ENCODE measurements at places on chromosomes 12 and 14. TPM values are rescaled to one million over a fixed set of nuclear protein-coding genes. Genes with fewer than 3 reads are reported as not detected.

The AQP2 gene
- total RNA-seq: 0.24 TPM

The MMP17 gene
- total RNA-seq: 2.4 TPM

The KCNA5 gene
- 70.3 TPM for total RNA-seq

The CCDC196 gene
- total RNA-seq: not detected

The RIMBP2 gene
- 0.31 TPM for total RNA-seq

The KICS2 gene
- total RNA-seq: 3.5 TPM

The KCNC2 gene
- not detected for total RNA-seq

The SIX4 gene
- 3.3 TPM for total RNA-seq

The RASSF9 gene
- 2.1 TPM for total RNA-seq

The LYZ gene
- 23.1 TPM for total RNA-seq

The TMEM63C gene
- total RNA-seq: not detected

- no peak for DNase-seq
Measured at GRCh38 chr12:14883686-14884085, 2.0 kb downstream of the MGP start.

- DNase-seq: no peak
Measured at GRCh38 chr12:13387101-13387500, 190.6 kb downstream of the EMP1 start.

- DNase-seq: no peak
Measured at GRCh38 chr12:43179486-43179885, 372.5 kb downstream of the ADAMTS20 start.

DNA sequence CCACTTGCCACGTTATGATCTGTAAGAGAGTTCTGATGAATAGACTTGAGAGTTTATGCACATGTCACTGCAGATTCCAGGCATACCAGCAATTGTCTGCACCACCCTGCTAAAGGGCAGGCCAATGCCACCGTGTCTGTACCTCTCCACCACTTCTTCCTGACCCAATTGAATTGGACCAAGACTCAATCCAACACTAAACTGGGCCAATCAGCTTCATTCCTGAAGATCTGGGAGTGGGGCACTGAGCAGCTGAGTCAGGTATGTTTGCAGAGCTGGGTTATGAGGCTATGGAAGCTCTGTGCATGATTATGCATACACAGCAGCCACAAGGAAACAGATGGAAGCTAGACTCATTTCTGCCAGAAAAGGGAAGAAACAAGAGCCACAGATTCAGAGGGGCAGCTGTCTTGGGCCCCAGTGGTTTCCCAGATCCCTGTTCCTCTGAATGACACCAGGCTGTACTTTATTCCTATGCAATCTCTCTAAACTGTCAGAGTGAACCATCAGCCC, 28.0 kb downstream of the DAO start:
- no peak for DNase-seq

DNA sequence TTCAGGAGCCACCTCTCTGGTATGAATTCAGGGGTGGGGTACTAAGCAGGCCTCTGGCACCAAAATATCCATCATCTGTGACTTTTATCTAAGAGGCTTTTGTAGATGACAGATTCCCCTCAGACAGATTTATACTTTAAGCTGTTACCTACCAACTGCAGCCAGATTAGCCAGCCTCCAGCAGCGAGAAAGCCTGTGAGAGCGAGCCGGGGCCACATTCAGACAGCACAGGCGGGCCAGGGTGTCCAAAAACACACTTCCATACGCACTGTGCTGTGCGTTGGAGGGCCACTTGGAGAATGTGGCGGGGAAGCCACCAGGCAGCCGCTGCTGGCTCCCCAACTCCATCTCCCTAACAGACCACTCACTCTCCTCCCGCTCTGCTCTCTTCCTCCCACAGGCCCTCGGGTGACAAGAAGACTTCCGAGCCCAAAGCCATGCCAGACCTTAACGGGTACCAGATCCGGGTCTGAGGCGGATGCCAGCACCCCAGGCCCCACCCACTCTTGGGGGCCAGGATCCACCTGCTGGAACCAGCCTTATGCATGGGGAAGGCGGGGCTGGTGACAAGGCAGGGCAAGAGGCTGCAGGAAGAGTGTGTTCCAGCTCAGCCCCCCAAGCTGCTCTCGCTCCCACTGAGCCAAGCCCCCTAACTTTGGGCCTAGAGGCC, 17.4 kb downstream of the VASH1 start:
- no peak for DNase-seq

DNA sequence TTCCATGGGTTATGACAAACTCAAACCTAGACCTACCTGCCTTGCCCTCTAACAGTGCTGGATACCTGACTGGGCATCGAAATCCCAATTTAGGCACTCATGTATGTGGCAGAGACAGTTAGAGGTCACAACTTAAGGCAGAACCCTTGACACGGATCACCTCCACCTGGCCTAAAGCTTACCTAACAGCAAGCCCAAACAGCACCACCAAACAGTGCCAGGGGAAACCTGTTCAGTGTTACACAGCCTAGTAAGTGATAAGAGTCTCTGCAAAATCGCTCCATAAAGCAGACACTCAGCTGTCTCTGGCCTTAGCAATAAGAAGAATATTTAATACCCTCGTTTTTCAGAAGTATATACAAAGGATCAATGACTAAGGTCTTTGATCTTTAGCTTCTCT, 77.8 kb downstream of the SPPL3 start:
- no peak for DNase-seq

- DNase-seq: no peak
Measured at GRCh38 chr12:121899590-121899989, 11.0 kb downstream of the PSMD9 start.

- no peak for DNase-seq
Measured at GRCh38 chr12:111841236-111841749, 735 bp upstream of the MAPKAPK5 start.

DNA sequence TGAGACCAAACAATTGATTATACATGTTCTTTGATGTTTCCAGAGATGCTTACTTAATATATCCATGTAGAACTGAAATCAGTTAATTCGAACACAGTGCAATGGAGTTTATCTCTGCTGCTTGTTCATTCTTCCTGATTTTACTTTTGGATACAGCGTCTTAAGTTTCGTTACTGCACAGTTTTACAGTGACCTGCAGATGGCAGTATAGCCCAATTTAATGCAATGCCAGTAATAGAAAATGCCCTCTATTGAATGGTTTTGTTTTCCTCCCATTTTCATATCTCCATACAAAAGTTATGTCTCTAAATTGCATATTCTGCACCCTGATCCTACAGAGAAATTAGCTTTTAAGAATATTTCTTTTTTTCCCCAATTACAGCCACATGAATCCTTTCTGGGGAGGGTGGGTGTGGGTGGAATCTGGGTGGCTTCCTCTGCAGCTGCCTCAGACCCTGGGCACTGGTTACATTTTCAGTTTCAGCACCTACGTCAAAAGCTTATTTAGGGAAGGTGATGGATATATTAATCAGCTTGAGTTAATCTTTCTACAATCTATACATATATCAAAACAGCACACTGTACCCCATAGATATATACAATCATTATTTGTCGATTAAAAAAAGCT, 101.1 kb upstream of the DCD start:
- DNase-seq: no peak

- no peak for DNase-seq
Measured at GRCh38 chr12:132036063-132036683, 86.4 kb downstream of the EP400 start.

GRCh38 chr14:81200054-81200453, 20.7 kb downstream of the GTF2A1 start:
- no peak for DNase-seq

- no peak for DNase-seq
Measured at GRCh38 chr12:52976574-52977071, 27.7 kb downstream of the KRT18 start.

- no peak for DNase-seq
Measured at GRCh38 chr14:68652433-68652690, 140.5 kb downstream of the ZFP36L1 start.

GRCh38 chr12:95136598-95136997, 63.2 kb upstream of the NR2C1 start:
- no peak for DNase-seq

DNA sequence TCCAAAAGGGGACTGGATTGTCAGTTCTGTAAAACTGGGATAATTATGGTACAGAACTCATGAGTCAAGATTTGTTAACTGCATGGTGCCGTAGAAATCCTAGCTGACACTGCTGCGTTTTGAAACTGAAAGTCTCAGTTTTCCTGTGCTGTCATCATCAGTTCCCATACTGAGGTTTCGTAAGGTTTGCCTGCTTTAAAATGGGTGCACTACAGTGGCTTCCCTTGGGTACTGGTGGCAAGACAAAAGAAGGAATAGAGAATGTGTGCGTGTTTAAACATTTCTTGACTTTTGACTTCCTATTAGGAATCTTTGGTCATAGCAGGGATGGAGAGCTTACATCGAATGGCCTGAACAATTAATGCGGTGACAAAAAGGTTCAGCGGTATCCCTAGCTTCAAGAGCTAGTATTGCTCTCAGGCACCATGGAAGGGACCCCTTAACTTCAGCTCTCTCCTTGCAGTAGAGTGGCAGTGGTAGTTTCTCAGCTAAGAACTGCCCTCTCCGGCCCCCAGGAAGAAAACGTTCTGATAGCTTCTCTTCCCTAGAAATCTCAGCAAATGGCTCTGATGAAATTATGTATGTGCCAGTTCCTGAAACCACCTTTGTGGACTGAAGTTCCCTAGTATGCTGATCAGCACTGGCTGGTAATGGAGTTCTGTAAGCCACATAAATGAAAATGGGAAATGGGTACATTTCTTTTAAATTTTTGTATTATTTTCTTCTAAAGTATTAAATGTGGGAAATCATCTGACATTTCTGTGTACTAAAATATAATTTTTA, 28.9 kb downstream of the ANO6 start:
- no peak for DNase-seq

GRCh38 chr14:83764656-83765599, 1765.0 kb upstream of the FLRT2 start:
- no peak for DNase-seq

- DNase-seq: no peak
Measured at GRCh38 chr12:6627616-6628015, 8.1 kb downstream of the LPAR5 start.

DNA sequence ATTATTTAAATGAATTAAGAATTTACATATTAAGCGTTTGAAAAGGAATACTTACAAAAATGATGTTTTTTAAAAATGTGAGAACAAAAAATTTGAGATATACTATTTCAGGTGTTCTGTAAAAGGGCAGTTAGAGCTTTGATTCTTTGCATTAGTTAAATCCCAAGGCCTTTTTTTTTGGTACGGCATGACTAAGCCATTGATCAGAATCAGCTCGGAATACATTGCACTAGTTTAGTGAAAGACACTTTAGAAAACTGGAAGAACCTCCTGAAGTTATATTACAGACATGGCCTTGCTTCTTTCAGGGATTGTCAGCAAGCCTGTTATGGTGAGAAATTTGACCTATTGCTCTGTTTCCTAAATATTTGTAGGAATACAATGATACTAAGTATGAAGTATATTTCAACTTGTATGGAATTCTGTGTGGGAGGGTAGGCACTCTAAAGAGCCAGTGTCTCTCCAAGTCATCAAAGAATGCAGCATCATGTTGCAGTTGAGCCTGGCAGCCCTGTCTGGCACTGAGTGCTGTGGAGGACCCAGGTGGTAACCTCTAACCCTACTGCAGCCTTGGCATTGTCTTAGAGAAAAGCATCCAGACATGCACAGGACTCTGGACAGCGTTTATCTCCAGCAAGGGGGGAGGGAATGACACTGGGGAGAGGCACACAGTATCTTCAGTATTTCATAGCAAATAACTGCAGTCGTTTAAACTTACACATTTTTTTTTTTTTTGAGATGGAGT, 1.5 kb downstream of the KLC1 start:
- no peak for DNase-seq

GRCh38 chr14:75069121-75069810, at the start of gene ZC2HC1C:
Gene ZC2HC1C (plus strand): TSS chr14:75069641. CDS start chr14:75070574, 933 bp downstream.
- DNase-seq: peak; percentile 97

Data from left cardiac atrium (tissue), 4 donors.